ENCODE measurements at places on chromosomes 1 and 21.
A peak's percentile ranks its signal among the peaks of the same experiment; 100 is the strongest.

DNA sequence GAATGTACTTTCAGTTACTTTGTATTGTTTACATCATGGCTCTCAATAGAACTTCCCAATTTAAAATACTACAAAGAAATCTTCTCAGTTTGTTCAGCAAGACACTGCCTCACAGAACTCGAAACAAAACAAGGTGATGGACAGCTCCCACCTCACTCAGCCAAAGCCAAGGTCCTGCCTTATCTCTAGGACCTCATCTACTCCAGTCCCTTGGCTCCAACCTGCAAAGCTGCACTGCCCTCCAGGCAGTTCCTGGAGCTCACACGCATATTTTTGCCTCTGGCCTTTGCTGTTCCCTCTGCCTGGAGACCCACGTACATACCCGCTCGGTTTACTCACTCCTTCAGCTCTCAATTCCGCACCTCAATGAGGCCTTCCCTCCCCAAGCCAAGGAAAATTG lies 40.3 kb downstream of the MCOLN2 start:
- no peak for DNase-seq

DNA sequence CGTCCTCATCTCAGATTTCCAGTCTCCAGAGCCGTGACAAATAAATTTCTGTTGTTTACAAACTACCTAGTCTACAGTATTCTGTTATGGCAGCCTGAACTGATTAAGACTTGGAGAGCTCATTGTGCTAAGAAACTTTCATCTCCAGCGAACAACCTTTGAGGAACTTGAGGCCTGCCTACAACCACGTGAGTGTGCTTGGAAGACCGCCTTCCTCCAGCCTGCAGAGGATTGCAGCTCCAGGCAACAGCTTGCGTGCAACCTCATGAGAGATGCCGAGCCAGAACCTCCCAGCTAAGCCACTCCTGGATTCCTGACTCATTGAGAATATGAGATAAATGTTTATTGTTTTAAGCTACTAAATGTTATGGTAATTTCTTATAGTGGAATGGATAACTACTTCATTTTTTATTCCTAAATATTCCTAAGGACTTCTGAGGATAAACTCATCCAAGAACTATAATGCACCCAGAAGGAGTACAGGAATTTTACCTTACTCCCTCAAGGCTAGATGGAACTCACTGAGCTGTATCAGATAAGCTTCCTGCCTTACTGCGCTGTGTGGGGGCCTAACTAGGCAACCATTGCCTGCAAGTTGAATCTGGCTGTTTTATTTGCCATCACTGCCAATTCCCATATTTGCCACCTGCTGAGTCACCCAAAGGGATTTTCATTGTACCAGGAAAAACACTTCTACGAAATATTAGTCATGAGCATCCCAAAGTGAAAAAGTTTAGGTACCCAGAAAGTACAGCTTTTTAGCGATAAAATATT lies 17.6 kb downstream of the FAM177B start:
- peak; percentile 34 for DNase-seq

GRCh38 chr1:68181165-68181556 lies 51.2 kb downstream of the WLS start:
- DNase-seq: no peak

- DNase-seq: no peak
Measured at GRCh38 chr1:52603630-52604029, 1.5 kb downstream of the GPX7 start.

- no peak for DNase-seq
Measured at GRCh38 chr1:172154551-172154950, 265.9 kb upstream of the C1orf105 start.

DNA sequence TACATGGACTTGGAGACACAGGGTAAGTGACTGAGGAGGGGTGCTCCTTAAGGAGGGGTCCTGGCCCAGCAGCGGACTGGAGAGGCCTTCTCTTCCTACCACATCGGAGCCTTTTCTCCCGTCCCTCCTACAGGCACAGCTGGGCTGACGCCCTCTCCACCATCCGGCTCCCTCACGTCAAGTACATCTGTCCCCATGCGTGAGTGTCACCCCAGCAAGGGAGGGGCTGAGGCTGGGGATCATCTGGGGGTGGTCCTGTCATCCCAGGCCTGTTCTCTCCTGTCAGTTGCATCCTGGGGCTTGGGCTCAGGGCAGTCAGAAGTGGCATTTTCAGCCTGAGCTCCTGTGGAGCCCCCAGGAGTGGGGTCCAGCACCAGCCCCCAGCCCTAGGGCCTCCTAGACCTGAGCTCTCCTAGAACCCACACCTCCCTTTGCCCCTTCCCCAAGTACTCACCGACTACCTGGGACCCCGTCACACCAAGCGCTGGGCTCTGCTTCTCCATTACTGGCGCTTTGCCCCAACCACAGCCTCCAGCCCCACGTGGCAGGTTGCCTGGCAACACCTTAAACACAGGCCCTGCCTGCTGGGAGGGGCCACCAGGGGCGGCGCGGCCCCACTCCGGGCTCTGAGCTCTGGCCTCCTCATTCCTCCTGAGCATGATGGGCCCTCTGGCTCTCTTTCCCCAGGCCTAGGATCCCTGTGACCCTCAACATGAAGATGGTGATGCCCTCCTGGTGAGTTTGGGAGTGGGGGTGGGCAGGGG lies 2.3 kb downstream of the LYPLA2 start:
- peak; percentile 93 for DNase-seq

DNA sequence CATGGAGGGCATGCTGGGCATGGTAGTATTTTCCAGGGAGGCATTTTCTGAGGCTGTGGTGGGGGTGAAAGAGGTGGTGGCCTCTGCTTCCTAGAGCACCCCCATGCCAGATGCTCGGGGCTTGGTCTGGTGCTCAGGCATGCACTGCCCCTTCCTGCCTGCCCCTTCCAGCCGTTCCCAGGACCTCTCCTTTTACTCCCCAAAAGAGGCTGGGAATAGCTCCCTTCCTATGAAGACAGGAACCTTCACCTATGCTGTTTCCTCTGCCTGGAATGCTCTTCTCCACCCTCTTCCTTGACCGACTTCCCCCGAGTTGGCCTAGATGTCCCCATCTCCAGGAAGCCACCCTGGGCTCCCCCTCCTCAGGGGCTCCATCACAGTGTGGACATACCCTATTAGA lies 9.1 kb downstream of the EDN2 start:
- DNase-seq: no peak

DNA sequence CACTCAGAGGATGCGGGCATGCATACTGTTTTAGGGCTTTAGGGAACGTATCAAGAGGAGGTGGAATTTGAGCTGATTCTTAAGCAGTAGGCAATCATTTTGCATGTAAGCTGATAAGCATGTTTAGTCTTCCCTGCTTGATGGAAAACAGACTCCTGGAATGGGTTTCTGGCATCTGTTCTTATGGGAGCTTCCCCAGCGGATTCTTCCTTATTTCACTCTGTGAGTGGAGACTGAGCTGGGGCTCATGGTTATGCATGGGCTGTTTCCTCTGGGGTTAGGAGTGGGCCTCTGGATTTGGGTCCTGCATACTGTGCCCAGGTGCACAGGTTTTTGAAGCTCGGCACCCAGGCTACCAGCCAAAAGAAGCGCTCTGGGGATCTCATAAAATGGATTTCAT lies 93.4 kb downstream of the DIRAS3 start:
- no peak for DNase-seq

- DNase-seq: no peak
Measured at GRCh38 chr1:77355010-77355409, 73.2 kb downstream of the AK5 start.

GRCh38 chr1:47675721-47676120 lies 237.9 kb downstream of the FOXD2 start:
- no peak for DNase-seq

- no peak for DNase-seq
Measured at GRCh38 chr1:100234432-100234831, 15.2 kb downstream of the DBT start.

Measured in posterior cingulate gyrus (tissue), 11 donors.